ENCODE measurements at places on chromosomes 3 and 15.
A peak's percentile ranks its signal among the peaks of the same experiment; 100 is the strongest.

DNA sequence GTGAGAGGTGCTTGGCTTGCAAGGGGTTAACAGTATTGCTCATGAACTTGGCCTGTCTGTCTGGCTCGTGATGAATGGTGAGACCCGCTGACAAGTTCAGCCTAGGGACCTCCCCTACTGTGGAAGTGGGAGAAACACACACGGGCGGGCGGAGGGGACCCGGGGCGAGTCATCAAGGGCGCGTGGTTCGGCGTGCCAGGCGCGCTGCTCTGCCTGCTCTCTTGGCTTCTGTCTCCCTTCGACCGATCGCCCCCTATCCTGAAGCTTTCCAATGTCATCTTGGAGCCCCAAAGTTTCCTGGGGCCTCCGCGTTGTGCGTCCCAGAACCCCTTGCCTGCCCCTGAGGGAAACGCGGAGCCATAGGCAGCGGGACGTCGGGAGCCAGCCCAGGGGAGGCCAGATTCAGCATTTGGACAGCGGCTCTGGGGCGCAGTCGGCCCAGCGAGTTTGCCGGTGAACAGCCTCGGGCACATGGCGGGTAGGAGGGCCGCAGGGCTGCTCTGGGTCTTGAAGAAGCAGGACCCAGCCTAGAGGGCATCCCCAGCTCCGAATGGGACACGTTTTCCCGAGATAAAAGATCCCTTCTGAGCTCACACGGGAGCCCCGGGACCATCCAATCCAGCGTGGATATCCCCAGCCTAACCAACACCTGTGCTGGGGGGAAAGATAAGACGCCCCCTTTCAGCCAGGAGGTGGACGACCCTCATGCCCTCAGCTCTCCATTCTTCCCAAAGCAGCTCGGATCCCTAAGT lies 27.0 kb upstream of the POLG start:
- H3K4me1 ChIP-seq = peaks cover 25% of the 10 kb centered on the region
- H3K27me3 ChIP-seq = peaks cover 100% of the 10 kb centered on the region
- DNase-seq = no peak

DNA sequence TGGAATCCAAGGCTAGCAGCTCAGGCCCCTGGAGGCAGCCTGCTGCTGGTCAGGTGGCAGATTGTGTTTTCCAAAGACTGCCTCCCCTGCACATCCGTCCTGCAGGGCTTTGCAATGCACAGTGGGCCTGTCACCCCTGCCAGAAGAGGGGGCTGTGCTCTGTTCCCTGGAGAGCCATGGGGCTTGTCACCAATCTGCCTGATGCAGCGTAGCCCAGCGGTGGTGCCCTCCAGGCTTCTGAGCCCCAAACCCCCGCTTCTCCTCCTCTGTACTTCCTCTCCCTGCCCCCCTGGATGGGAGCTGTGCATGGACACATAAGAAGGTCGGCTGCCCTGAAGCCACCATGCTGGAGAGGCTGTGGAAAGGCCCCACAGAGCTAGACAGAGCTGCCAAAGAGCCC lies 10.0 kb upstream of the PLXNA1 start:
- peak overlapping the region; percentile 63 for H3K27ac ChIP-seq
- no peaks in the 10 kb centered on the region for H3K36me3 ChIP-seq
- no peak overlapping the region for H3K4me3 ChIP-seq
- H3K4me1 ChIP-seq = peaks cover 17% of the 10 kb centered on the region
- no peak for DNase-seq

DNA sequence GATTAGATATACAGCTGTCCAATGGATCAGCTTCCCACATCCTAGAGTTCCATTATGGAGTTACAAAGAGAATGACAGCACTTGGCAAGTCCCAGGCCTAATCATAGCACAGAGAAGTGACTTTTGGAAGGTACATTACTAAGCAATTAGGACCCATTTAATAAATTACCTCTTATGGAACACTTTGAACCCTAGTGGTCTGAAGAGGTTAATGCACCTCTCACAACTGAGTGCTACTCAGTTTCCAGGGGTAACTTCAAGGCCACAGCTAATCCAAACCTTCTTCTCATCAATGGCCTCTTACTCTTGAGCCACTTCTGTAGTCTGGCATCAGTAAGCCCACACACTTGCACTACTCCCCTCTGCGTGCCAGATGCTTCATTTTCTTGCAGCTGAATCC lies 34.9 kb upstream of the MEIS2 start:
- DNase-seq = no peak
- H3K27ac ChIP-seq = no peak overlapping the region
- no peak overlapping the region for H3K4me3 ChIP-seq
- H3K27me3 ChIP-seq = peaks cover 4% of the 10 kb centered on the region
- no peaks in the 10 kb centered on the region for H3K4me1 ChIP-seq

DNA sequence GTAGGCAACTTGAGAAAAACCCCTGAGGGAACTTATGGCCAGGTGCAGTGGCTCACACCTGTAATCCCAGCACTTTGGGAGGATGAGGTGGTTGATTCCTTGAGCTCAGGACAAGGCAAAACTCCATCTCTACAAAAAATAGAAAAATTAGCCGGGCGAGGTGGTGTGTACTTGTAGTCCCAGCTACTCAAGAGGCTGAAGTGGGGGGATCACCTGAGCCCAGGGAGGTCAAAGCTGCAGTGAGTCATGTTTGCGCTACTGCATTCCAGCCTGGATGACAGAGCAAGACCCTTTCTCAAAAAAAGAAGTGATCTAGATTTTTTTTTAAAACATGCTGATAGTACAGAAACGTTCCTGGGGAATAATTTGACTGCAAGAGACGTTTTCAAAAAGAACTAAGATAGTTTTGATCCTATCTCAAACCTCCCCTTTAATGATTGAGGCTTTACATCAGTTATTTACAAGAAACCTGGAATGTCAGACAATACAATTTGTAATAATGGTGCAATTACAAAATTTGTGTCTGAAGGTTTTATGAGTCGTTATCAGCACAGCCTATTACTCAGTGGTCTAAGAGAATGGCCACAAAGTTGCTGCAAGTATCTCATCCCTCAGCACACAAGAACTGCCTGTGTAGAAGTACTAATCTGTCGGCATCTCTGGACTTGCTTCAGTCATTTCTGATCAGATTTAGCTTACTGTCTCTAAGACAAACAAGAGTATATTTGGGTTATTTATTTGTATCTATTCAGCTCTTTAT lies 32.2 kb upstream of the KLHL25 start:
- no peak overlapping the region for H3K27ac ChIP-seq
- H3K4me3 ChIP-seq = no peak overlapping the region
- no peaks in the 10 kb centered on the region for H3K27me3 ChIP-seq
- no peaks in the 10 kb centered on the region for H3K36me3 ChIP-seq
- DNase-seq = no peak
- peaks cover 3% of the 10 kb centered on the region for H3K4me1 ChIP-seq

GRCh38 chr3:53865732-53866499 lies 16.0 kb downstream of the ACTR8 start:
- H3K27ac ChIP-seq = no peak overlapping the region
- H3K27me3 ChIP-seq = no peaks in the 10 kb centered on the region
- no peaks in the 10 kb centered on the region for H3K4me1 ChIP-seq
- H3K36me3 ChIP-seq = peaks cover 94% of the 10 kb centered on the region

GRCh38 chr15:89776274-89777072 lies at the start of gene MESP2:
MESP2 (plus strand) TSS chr15:89776332; CDS start chr15:89776358, 26 bp downstream.
- peak within 1 kb of the TSS; percentile 43 for H3K27ac ChIP-seq
- DNase-seq = peak; percentile 93
- H3K4me1 ChIP-seq = peaks cover 49% of the 10 kb centered on the region
- peak within 1 kb of the TSS; percentile 49 for H3K4me3 ChIP-seq
- no peaks in the 10 kb centered on the region for H3K27me3 ChIP-seq

DNA sequence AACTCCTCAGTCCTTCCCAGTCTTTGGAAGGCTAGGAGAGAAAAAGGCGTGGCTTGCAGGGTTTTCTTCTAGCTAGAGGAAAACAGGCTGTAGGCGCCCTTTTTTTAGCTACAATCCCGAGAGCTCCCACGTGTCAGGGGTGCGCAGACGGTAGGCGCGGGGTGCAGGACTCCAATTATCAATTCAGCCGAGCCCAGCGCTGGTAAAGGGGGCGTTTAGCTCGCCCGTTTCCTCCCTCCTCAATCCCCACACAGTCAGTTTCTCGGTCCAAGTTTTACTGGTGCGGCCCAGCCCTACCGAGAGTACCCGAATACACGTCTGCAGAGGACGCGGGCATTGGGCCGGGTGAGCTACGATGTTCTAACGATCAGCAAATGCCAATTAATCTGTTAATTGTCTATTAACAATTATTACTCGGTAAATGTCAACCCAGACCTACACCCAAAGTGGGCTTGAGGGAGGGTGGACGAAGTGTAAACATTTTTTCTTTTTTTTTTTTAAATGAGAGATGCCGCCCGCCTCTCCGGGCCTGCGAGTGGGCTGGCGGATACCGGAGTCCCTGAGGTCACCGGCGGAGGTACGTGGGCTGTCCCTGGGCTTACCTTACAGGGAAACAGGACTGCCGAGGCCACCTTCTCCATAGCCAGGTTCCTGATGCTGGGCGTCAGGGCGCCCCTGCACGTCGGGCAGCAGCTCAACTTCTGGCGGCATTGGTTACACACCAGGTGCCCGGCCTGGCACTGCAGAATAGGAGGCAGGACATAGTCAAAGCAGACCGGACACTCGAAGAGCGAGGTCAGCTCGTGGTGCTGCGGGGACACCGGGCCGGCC lies 923 bp downstream of the SIAH2 start:
- DNase-seq = no peak
- no peaks in the 10 kb centered on the region for H3K27me3 ChIP-seq
- H3K36me3 ChIP-seq = peaks cover 3% of the 10 kb centered on the region
- H3K4me1 ChIP-seq = peaks cover 46% of the 10 kb centered on the region
- H3K27ac ChIP-seq = peak overlapping the region; percentile 98
- peak overlapping the region; percentile 94 for H3K4me3 ChIP-seq

DNA sequence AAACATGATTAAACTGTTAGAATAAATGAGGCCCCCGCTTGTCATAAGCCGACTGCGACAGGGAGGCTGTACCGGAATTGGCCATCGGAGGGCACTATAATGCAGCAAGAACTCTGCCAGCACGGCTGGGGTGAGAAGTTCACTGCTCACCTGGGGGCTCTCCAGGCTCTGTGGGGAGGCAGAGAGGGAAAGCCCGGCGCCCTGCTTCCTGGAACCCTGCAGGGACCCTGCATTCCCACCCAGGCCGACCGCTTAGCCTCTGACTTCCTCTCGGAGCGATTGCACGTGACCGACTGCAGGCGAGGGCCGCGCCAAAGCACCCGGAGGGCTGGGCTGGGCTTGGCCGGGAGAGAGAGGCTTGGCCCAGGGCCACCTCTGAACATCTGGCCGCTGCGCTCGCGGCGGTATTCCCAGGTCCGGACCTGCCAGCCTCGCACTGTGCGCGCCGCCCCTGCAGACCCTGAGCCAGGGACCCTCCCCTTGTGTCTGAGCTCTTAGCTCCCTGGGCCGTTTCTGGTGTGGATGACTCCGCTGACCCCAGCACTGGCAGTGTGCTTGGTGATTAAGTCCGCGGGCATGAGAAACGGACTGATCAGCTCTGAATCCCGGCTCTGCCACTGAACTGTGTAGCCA lies 26.2 kb downstream of the DRD3 start:
- no peaks in the 10 kb centered on the region for H3K27me3 ChIP-seq
- peaks cover 9% of the 10 kb centered on the region for H3K4me1 ChIP-seq
- H3K4me3 ChIP-seq = peak overlapping the region; percentile 53
- no peaks in the 10 kb centered on the region for H3K36me3 ChIP-seq
- H3K27ac ChIP-seq = no peak overlapping the region

DNA sequence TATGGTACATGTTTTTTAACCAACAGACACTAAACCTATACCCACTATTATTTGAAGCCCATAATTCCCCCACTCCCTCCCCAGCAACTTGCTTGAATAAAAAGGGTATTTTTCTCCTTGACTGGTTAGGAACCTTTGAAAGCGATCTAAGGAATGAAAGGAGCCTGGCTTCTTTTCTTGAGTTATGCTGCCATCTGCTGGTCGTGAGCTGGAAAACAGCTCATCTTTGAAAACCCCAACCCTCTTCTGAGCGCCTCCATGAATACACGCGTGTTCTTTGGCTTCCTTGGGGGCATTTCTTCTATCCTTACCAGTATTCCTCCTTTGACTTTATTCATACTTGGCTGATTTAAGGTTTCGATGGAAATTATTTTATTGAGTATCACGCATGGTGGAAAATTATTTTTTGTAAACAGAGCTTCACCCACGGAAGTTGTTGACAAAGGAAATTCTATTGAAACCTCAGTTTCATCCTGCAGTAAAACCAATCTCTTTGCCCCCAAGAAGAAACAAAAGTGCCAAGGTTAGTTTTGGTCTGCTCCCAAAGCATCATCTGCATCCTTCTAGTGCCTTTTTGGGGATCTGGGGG lies 171.6 kb downstream of the SV2B start:
- H3K36me3 ChIP-seq = no peaks in the 10 kb centered on the region
- H3K4me1 ChIP-seq = no peaks in the 10 kb centered on the region
- no peaks in the 10 kb centered on the region for H3K27me3 ChIP-seq
- H3K27ac ChIP-seq = no peak overlapping the region
- H3K4me3 ChIP-seq = no peak overlapping the region

- no peak for DNase-seq
- H3K4me1 ChIP-seq = peaks cover 7% of the 10 kb centered on the region
- no peak overlapping the region for H3K4me3 ChIP-seq
These were observed 49.4 kb downstream of the DPH6 start for GRCh38 chr15:35496585-35496984.

DNA sequence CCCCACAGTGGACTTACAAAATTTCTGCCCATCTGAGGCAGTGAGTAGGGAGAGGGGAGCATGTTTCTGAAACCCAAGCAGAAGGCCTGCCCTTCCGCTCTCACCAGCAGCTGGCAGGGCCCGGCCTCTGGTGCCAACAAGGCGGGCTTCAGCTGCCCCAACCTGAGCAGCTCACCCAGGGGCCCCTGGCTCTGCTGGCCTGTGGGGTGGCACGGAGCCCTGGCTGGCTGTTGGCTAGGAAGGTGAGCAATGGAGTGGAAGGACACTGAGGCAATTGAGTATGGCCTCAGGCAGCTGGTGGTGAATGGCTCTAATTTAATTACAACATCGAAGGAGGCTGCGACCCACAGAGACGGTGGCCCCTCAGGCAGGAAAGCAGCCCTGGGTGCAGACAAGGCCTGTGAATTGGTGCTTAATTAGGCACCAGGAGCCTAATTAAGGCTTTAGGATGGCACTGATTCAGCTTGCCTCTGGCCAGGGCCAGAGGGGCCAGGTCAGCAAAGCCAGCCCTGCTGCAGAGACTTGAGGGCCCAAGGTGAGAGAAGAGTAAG lies 60.9 kb downstream of the ST8SIA2 start:
- no peak overlapping the region for H3K4me3 ChIP-seq
- peaks cover 5% of the 10 kb centered on the region for H3K27me3 ChIP-seq
- no peaks in the 10 kb centered on the region for H3K4me1 ChIP-seq
- no peaks in the 10 kb centered on the region for H3K36me3 ChIP-seq

DNA sequence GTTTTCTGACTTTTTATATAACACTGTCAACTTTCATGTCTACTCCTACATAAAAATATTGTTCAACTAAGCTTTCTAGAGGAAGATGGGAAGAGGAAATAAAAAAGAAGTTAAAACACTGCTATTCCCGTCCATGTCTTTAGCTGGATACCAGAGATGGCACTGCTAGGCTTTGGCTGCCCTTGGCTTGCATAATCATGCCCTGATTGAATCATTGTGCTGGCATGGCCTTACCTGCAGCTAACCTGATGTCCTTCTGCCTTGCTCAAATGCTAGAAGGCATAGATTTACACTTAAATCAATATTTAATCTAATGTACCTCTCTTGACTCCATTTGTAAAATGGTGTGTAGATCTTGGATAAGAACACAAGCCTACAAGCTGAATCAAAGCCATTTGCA lies 539.7 kb upstream of the IL12A start:
- H3K4me3 ChIP-seq = no peak overlapping the region
- H3K4me1 ChIP-seq = no peaks in the 10 kb centered on the region
- H3K27me3 ChIP-seq = no peaks in the 10 kb centered on the region
- no peaks in the 10 kb centered on the region for H3K36me3 ChIP-seq
- DNase-seq = no peak
- H3K27ac ChIP-seq = no peak overlapping the region

GRCh38 chr15:93158097-93158900 lies 69.3 kb upstream of the RGMA start:
- no peak overlapping the region for H3K27ac ChIP-seq
- no peak for DNase-seq
- no peaks in the 10 kb centered on the region for H3K27me3 ChIP-seq
- no peaks in the 10 kb centered on the region for H3K36me3 ChIP-seq
- no peak overlapping the region for H3K4me3 ChIP-seq
